ENCODE measurements at places on chromosomes 6 and 20. TPM values are rescaled to one million over a fixed set of nuclear protein-coding genes. Genes with fewer than 3 reads are reported as not detected.

VNN1 gene
- 2.0 TPM for total RNA-seq

LHFPL5 gene
- total RNA-seq = not detected

ZC2HC1B gene
- total RNA-seq = not detected

SLC17A9 gene
- 2.5 TPM for total RNA-seq

BACH2 gene
- total RNA-seq = 6.4 TPM

ANKRD6 gene
- 13.3 TPM for total RNA-seq

QRSL1 gene
- total RNA-seq = 6.1 TPM

SYCP2 gene
- 3.2 TPM for total RNA-seq

CD109 gene
- total RNA-seq = 29.0 TPM

DPM1 gene
- total RNA-seq = 21.1 TPM

ETV7 gene
- total RNA-seq = 2.2 TPM

PRRT1 gene
- 8.8 TPM for total RNA-seq

XKR7 gene
- not detected for total RNA-seq

NOX3 gene
- not detected for total RNA-seq

SOX4 gene
- 11.5 TPM for total RNA-seq

TAP1 gene
- 50.6 TPM for total RNA-seq

HIVEP1 gene
- total RNA-seq = 36.1 TPM

HLA-DQB1 gene
- 3.2 TPM for total RNA-seq

VSTM2L gene
- total RNA-seq = not detected

PTK6 gene
- 25.8 TPM for total RNA-seq

OXT gene
- total RNA-seq = not detected

KCNK16 gene
- total RNA-seq = not detected

RIMS4 gene
- total RNA-seq = 6.4 TPM

BPI gene
- total RNA-seq = not detected

IBTK gene
- 15.5 TPM for total RNA-seq

PNISR gene
- total RNA-seq = 133 TPM

LINC00237 gene
- not detected for total RNA-seq

MMS22L gene
- 19.6 TPM for total RNA-seq

KIAA0408 gene
- 4.7 TPM for total RNA-seq

TRIM10 gene
- not detected for total RNA-seq

TOX2 gene
- 5.2 TPM for total RNA-seq

TMEM63B gene
- total RNA-seq = 32.4 TPM

C6orf132 gene
- 78.6 TPM for total RNA-seq

EFCAB8 gene
- not detected for total RNA-seq

RUNX2 gene
- 13.0 TPM for total RNA-seq

TTBK1 gene
- total RNA-seq = not detected

ATXN1 gene
- 43.2 TPM for total RNA-seq

UNC93A gene
- 2.0 TPM for total RNA-seq

KIF6 gene
- total RNA-seq = not detected
